Sigmoid colon (tissue), 7 donors: ENCODE measurements at places on chromosomes 6 and 20.

GRCh38 chr6:32713241-32713640, 27.9 kb upstream of the HLA-DQA2 start:
- no peak for DNase-seq

DNA sequence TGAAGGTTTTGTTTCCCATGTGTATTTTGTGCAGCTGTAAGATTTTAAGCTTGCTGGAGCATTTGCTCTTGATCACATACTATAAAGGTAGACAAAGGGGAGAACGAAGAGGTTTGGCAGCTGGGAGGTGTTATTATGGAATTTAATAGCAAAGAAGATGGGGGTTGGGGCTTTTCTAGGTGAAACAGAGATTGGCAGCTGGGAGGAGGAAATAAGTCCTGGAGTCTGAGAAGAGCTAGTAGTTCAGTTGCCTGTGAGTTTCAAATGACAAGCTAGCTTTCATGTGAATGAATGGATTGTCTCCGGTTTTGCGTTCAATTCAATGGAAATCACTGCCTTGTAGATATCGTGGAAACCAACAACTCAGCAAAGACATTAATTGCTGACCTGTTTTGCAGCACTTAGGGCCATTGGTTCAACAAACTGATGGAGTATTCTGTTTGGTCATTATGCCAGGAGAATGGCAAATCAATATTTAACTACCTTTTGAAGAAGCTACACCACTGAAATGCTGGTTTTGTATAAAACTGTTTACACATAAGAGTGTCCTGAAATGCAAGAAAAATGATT, 38.1 kb upstream of the FLRT3 start:
- DNase-seq: no peak

DNA sequence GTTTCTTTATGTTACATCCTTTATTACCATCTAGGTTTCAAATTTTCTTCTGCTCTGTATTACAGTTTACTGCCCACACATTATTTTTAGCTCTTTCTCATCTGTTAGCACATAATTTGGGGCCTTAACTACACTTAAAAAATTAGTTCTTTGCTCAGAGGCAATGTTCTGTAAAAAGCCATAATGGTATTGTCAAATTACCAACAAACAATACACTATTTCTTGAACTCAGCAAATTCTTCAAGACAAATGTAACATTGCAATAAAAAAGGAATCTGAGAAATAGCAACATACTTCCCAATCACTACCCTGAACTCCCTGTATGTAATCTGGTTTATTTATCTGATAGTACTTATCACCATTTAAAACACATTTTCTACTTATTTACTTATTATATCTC, 448.6 kb upstream of the OPRM1 start:
- no peak for DNase-seq

- DNase-seq: no peak
Measured at GRCh38 chr6:139378882-139379341, 4.5 kb upstream of the CITED2 start.

- no peak for DNase-seq
Measured at GRCh38 chr20:19249106-19249879, 36.9 kb downstream of the SLC24A3 start.

DNA sequence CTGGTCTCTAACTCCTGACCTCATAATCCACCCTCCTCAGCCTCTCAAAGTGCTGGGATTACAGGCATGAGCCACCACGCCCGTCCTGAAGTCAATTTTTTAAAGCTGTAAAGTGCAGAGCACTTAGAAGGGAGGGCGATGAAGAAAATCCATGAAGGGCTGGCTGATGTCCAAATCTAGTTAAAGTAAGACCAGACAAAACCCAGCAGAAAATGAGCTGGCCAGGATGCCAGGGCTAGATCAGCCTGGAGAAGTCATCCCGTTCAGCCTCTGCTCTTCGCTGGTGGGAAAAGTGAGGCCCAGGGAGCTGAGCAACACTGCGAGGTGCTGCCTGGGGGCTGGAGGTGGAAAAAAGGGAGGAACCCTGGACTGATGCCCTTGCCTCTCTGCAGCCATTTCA, 3.1 kb downstream of the BPIFB4 start:
- no peak for DNase-seq

GRCh38 chr20:56621730-56622129, 7.4 kb upstream of the TFAP2C start:
- no peak for DNase-seq

DNA sequence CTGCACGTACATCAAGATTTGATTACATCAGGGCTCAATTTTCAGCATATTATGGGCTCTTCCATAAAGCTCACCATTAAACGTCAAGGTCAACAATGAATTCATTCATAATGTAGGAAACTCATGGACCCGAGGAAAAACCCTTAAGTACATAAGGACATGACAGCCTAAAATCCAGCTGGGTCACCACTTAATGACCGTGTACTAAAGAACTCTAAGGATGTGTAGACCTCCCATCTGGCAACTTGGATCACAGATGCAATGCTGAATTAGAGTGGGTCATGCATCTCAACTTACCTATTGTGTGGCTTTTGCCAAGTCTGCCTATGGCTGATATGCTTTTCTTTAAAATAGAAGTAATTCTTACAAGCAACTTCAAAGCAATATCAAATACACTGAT, 26.7 kb upstream of the DEFB112 start:
- no peak for DNase-seq

GRCh38 chr6:132021552-132022375, 70.6 kb upstream of the CCN2 start:
- DNase-seq: no peak

DNA sequence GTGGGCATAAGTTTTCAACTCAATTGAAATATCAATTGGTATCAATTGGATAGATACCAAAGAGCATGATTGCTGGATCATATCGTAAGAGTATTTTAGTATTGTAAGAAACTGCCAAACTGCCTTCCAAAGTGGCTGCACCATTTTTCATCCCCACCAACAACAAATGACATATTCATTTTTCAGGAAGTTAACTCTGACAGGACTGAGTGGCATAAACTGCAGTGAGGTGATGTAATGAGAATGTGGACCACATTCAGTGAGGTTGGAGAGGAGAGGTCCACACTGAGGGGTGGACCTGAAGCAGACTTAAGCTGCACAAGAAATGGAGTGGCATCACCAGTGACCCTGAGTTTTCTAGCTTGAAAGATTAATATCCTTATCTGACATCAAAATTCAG, 11.6 kb upstream of the CALHM6 start:
- DNase-seq: no peak

GRCh38 chr20:13221313-13221672, 219 bp downstream of the ISM1 start:
- DNase-seq: no peak

- DNase-seq: no peak
Measured at GRCh38 chr6:14194483-14194882, 76.9 kb downstream of the CD83 start.

DNA sequence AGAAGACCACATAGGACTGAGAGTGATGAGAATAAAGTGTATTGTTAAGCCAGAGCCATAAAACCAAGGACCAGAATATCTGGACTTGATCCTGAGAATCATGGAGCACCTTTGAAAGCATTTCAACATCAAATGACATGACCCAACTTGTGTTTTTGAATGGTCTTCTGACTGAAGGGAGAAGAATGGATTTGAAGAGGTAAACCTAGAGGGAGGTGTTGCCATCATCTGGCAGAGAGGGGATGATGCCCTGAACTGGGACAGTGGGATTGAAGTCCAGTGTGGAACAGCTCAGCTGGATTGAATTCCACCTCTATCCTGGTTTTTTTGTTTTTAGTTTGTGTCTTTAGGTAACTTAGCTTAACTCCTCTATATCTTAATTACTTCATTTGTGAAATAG, 570.0 kb downstream of the TBC1D32 start:
- DNase-seq: no peak

- DNase-seq: no peak
Measured at GRCh38 chr6:79261666-79262065, 27.2 kb upstream of the HMGN3 start.

GRCh38 chr6:21381331-21381963, 212.1 kb upstream of the SOX4 start:
- no peak for DNase-seq

- DNase-seq: no peak
Measured at GRCh38 chr6:27468334-27468733, 4.6 kb downstream of the ZNF184 start.

DNA sequence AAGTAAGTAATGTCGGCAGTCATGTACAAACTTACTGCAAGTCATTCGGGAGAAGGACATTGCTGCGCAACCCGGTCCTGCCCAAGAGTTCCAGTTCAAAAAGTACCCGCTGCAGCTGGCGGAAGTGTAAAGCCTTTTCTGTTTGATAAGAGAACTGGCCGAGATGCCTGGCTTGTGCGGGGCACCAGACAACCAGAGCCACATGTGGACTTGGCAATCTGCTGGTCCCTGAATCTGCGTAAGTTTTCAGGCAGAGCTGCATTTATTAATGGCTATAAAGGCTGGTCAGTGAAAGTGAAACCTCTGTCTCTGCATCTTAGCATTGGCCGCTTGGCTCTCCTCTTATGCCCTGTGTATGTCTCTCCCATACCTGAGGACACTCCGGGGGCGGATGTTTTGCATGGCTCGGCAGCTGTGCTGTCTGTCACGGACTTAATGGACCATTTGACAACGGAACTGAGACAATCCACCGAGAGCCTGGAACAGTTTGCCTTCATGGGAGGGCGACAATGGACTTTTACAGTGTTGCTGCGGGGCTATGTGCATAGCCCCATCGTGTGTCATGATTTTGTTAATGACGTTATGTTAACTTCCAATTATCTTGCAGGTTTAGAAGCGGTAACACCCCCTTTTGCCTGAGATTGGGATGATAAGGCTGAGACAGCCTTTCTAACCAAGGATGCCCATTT, 19.8 kb upstream of the RGS17 start:
- no peak for DNase-seq

GRCh38 chr6:43724914-43725642, 37.5 kb upstream of the MRPS18A start:
- peak; percentile 88 for DNase-seq

GRCh38 chr6:73204252-73204651, 21.0 kb downstream of the KHDC1L start:
- no peak for DNase-seq

GRCh38 chr6:14110001-14110818, 7.4 kb upstream of the CD83 start:
- DNase-seq: no peak

DNA sequence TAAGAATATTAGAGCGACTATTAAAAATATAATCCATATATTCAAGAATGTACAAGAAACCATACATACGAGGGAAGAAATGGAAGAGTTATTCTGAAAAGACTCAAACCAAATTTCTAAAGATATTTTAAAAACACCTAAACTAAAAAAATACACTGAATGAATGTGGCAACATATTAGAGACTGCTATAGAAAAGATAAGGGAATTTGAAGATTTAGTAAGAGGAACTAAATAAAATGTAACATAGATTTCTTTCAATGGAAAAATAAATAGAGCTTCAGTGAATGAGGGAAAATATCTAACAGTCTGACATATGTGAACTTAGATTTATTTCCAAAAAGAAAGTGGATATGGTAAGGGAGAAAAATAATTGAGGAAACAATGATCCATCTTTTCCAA, 194.9 kb upstream of the STXBP5 start:
- DNase-seq: no peak

DNA sequence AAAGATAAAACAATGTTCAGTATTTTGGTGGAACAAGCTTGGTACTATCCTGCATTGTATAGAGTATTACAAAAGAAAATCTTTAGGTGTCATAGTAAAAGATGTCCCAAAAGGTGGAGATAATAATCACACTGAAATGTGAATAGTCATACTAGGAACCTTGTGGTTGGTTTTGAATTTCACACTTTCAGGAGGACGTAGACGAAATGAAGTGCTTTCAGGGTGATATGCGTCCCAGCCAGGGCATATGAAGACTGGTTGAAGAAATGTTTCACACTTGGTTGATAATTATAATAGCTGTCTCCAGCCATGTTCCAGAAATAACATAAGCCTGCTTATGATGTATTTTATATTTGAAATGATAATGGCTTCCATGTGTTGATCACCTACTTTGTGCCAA, 60.4 kb downstream of the SCAND1 start:
- no peak for DNase-seq

GRCh38 chr6:33609528-33609927, 11.6 kb upstream of the ITPR3 start:
- no peak for DNase-seq

DNA sequence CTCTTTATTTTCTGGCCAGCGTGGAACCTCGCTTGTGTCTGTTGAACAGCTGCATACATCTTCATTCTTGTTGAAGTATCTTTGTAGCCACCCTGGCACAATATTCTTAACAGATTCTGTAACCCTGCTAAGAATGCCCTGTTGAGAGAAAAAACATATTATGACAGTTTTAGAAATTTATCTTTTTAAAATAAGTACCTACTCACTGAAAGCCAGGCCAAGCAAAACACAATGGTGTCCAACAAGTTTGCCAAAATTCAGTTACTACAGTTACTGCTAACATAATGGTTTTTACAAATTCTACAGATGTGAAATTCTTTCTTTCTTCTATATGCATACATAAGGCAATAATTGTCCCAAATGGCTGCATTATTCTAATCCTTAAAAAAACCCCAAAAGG, 18.2 kb downstream of the NUP153 start:
- DNase-seq: no peak

- peak; percentile 95 for DNase-seq
Measured at GRCh38 chr6:109440331-109441068, at the start of the genes PPIL6 and SMPD2. Gene PPIL6, minus strand, starts transcription at chr6:109440628. Its CDS starts 38 bp downstream, at chr6:109440590. Gene SMPD2, plus strand, starts transcription at chr6:109440724. Its CDS starts 398 bp downstream, at chr6:109441122.

DNA sequence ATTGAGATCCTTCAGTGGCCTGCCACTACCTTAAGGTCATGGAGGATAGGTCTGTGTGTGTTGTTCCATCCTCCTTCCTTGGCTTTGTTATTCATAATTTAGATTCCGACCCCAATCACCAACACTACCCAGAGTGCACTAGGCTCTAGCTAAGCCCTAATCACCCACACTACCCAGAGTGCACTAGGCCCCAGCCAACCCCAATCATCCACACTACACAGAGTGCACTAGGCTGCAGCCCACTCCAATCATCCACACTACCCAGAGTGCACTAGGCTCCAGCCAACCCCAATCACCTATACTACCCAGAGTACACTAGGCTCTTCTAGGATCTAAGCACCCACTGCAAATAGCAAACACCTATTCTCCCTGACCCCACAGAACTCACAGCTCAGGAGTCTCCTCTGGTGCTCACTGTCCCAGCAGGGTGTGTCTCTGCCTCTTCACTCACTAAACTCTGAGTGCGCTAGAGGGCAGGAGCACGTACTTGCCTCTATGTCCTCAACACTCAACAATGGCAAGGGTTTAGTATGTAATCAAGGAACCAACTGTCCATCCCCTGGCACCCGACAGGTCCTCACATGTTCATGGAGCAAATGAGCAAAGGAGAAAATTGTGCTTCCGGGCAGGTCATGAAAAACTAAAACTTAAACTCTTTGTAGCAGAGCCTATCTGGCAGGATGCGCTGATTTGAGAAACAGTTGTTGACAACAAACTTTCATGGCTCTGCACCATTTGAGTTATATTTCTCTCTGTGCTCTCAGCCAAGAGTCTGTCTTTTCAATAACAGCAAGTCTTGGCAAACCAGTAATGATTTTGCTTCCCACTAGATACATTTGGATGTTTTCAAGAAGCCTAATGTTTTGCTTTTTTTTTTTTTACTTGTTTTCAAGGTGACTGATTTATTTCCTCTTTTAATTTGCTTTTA, 54.3 kb downstream of the SLC22A23 start:
- DNase-seq: peak; percentile 50
